ENCODE measurements at places on chromosomes 2 and 18. TPM values are rescaled to one million over a fixed set of nuclear protein-coding genes. Genes with fewer than 3 reads are reported as not detected.

DNA sequence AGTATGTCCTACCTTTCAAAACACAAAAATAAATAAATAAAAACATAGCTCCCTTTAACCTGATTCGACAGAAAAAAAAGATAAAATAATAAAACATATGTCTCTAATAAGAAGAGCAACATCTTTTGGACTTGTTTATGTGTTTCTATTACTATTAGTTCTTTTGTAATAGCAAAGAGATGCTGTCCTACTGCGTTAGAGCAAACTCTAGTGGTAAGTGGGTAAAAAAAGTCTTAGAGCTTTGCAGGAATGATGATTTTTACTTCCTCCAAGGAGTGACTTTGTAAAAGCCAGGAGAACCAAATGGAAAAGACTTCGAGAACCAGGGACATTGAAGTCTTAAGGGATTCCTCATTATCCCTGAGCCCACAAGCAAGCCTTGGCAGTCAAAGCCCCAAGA is 450.1 kb downstream of the METTL4 start:
- DNase-seq: no peak

Gene NCKAP1
- 127 TPM for total RNA-seq

Gene STARD6
- total RNA-seq: not detected

Gene HOXD13
- not detected for total RNA-seq

DNA sequence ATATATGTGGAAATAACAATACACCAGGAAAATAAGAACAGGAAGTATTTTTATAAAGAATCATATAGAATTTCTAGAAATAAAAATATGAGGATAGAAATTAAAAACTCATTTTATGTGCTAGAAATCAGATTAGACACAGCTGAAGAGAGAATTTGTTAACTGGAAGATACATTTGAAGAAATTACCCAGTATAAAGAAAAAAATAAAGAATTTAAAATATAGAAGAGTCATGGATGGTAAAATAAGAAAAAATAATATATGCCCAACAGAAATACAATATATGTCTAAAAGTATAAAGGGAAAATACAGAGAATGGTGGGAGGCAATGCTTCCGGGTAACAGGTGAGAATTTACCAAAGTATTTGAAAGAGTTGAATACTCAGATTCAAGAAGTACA is 539.9 kb downstream of the NR4A2 start:
- DNase-seq: no peak

DNA sequence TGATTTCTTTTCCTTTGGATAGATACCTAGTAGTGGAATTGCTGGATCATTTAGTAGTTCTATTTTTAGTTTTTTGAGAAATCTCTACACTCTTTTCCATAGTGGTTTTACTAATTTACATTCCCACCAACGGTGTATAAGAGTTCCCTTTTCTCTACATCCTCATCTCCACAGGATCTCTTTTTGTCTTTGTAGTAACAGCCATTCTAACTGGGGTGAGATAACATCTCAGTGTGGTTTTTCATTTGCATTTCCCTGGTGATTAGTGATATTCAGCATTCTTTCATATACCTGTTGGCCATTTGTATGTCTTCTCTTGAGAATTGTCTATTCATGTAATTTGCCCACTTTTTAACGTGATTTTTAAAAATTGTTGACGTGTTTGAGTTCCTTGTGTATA is 13.8 kb downstream of the RFTN2 start:
- no peak for DNase-seq

Measured in mucosa of gallbladder (tissue), 1 donor.